GM03348 (cell line): ENCODE measurements at places on chromosomes 4 and X.

DNA sequence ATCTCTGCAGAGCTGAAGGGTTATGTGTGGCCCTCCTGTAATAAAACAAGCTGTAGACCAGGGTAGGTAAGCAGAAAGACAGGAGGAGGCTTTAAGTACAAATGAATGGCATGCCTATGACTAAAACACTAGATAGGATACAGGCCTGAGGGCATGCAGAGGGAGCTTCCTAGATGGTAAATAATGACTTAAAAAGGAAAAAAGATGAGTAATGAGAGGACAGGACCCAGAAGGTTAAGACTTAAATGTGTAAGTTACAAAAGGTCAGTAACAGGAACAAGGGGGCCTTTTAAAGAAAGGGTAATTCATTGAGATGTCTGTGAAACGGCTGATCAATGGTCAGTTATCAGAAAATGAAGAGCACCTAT lies 194.8 kb downstream of the SOWAHB start:
- no peak for DNase-seq

- no peak for DNase-seq
Observed at GRCh38 chrX:39983715-39984114, 114.0 kb downstream of the BCOR start.

GRCh38 chr4:137307806-137308205 lies 224.5 kb downstream of the PCDH18 start:
- DNase-seq: peak; percentile 54

DNA sequence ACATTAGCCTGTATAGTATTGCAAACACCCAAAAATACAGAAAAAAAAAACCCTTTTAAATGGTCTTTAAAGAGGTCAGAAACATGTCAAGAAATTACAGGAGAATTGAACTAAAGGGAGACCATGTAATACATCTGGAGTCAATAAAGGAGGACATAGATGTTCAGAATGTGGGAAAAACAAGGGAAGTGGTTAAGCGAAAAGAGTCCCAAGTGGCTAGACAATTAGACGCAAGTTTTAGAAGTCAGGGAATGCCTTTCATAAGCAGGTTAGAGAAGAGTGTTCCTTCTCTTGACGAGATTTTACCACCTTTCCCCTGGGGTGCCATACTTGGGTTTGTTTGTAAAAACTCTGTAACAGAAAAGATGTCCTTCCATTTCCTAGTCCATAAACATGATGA lies 7.8 kb downstream of the LNX1 start:
- DNase-seq: no peak

GRCh38 chr4:106316773-106317409 lies 541 bp downstream of the AIMP1 start:
- DNase-seq: no peak

GRCh38 chr4:5988086-5988845 lies 30.0 kb downstream of the C4orf50 start:
- no peak for DNase-seq

- no peak for DNase-seq
Observed at GRCh38 chrX:128805236-128805635, 718.1 kb downstream of the SMARCA1 start.

GRCh38 chr4:128775477-128775876 lies 34.0 kb upstream of the JADE1 start:
- no peak for DNase-seq

DNA sequence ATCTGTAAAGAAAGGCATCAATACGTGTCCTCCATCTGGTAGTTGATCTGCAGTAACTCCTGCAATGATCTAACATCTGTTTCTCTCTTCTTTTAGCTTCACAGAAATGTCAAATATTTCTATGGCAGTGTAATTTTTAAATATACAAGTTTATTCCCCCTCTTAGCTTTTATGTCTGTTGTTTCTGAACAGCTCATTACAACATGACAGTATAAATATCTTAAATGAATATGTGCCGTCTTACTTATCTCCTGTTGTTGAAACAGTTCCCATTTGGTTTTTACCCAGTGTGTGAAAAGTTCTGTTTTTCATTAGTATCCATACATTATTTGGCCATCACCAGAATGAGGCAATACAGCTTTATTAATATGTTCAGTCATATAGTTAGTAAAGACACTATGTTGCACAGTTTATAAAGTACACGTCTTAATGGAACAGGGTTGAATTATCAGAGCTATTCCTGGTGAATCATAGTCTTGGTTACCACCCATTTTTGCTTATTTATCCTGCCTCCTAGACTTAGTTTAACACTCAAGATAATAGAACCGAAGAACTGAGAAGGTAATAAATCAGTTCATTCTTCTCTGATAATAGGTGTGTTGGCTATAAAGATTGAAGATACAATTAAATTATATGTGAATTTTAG lies 321.6 kb downstream of the TENM3 start:
- DNase-seq: peak; percentile 9

DNA sequence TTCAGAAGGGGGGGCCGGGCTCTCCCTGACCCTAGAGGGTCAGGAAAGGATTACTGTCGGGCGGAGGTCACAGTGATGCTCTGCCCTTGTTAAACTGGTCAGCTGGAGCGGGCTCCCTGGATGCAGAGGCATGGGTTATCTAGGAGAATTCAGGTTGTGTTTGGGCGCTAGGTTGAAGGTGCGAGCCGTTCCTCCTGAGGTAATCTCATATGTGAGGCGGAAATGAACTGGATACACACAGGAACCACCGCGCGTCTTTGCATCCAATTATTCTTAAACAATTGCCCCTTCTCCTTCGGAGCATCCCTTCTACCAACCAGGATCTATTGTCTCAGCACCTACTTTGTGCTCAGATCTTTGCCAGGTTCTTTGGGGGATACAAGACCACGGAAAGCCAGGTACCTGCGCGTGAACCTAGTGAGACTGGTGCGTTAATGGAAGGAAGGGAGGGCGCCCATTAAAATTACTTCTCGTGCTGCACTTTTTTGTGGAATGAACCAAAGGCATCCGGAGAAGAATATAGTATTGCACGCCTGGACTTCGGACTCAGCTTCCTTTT lies 28.4 kb downstream of the HAND2 start:
- DNase-seq: no peak

GRCh38 chr4:41413670-41414411 lies 124.1 kb upstream of the LIMCH1 start:
- DNase-seq: no peak

DNA sequence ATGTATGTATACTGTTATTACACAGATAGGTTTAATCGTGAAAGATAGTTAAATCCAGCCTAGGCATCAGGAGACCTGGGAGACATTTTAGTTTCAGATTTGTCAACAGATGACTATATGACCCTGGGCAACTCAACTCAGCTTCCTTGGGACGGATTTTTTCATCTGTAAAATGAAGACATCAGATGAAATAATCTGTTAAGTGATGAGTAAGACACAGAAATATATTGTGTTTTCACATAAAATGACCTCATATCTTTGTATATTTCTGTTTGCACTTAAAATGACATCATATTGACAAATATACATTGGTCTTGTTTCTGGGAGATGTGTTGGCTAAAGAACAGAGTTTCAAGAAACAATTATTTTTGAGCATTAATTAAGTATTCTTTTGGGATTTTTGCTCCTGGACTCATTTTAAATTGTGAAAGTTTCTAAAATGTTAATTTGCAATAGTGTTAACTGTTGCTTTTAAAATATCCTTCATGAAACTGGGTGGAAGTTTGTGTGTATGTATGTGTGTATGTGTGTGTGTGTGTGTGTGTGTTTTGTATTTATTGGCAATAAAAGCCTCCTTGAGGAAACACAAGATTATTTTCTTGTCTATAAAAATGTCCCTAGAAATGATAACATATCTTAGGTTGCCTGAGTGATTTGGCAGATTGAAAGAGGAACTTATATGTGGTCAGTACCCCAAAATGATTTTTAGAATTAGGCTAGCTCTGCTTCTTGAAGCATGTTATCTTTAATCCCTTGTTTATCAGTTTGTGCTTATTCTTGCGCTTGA lies 29.1 kb upstream of the MMAA start:
- DNase-seq: no peak

DNA sequence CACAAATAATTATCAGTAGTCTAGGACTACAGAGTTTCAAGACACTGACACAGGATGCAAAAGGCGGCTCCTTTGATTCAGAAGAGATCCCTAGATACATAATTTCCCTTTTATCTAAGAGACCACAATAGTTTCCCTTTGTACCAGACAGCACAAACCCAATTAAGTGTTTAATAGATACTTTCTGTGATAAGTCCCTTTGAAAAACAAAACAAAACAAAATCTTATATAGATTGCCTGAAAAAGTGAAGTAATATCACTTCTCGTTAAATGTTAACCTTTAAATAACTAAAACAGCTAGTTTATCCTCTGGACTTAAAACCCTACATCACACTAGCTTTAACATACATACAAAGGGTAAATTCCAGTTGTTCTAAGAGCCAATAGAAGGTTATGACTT lies 49.9 kb downstream of the APBB2 start:
- DNase-seq: no peak

DNA sequence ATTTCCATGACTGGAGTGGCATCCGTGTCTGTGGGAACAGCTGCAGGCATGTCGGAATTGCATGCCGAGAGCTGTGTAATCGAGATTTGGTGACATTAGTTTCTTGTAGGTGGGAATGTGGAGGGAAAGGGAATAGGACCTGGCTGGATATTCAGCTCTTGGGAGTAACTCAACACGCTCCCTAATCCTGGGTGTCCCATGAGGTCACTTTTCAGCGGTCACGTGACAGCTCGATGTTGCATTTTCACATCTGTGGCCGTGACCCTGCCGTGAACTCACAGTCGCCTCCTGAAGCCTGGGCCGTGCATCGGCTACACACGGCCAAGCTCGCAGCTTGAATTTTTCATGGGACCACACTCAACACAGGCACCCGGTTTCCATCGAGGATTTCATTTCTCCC lies 25.8 kb upstream of the PSAPL1 start:
- DNase-seq: no peak

DNA sequence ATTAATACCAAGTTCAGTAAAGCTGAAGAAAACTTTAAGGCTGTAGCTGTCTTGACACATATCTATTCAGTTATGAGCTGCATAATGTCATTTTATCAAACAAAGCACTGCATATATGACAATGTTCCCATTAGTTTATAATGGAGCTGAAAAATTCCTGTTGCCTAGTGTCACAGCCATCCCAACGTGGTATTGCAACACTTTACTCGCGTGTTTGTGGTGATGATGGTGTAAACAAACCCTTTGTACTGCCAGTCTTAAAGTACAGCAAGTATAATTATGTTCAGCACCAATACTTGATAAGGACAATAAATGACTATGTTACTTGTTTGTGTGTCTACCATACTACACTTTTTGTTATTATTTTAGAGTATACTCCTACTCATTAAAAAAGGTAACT lies 1415.6 kb upstream of the PCDH7 start:
- peak; percentile 7 for DNase-seq
